Stimulated activated CD4-positive, alpha-beta T cell treated with anti-CD3 and anti-CD28 coated beads, Interleukin-2, amount 100 ng/mL, for 24 hours (primary cell): ENCODE measurements at places on chromosomes 2 and 18.

DNA sequence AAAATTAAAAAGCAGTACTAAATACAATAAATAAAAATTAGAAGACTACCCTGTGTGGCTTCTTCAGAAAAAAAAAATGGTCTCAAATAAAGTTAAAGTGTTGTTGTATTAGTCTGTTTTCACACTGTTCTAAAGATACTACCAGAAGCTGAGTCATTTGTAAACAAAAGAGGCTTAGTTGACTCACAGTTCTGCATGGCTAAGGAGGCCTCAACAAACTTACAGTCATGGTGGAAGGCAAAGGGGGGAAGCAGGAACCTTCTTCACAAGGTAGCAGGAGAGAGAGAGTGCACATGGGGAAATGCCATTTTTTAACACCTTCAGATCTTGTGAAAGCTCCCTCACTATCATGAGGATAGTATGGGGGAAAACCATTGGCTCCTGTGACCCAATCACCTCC, 612.8 kb downstream of the RNF144A start:
- DNase-seq, result no peak

GRCh38 chr2:156399224-156399949, 36.8 kb upstream of the GPD2 start:
- DNase-seq, result no peak

DNA sequence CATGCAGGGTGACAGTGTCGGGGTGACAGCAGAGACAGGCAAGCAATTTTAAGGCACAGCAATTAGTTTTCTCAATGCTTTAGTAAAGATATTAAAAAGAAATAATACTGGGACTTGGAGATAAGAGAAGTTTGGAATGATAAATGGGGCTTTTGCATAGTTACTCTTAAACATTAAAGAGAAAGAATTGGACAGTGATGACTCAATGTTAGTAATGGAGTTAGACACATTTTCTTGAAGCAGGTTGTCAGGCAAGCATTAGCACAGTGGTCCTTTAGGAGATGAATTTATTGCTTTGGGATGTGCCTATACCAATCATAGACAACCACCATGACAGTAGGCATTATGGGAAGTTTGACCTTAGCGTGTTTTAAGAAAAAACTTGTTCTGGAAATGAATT, 228.3 kb upstream of the RAB12 start:
- DNase-seq, result no peak

DNA sequence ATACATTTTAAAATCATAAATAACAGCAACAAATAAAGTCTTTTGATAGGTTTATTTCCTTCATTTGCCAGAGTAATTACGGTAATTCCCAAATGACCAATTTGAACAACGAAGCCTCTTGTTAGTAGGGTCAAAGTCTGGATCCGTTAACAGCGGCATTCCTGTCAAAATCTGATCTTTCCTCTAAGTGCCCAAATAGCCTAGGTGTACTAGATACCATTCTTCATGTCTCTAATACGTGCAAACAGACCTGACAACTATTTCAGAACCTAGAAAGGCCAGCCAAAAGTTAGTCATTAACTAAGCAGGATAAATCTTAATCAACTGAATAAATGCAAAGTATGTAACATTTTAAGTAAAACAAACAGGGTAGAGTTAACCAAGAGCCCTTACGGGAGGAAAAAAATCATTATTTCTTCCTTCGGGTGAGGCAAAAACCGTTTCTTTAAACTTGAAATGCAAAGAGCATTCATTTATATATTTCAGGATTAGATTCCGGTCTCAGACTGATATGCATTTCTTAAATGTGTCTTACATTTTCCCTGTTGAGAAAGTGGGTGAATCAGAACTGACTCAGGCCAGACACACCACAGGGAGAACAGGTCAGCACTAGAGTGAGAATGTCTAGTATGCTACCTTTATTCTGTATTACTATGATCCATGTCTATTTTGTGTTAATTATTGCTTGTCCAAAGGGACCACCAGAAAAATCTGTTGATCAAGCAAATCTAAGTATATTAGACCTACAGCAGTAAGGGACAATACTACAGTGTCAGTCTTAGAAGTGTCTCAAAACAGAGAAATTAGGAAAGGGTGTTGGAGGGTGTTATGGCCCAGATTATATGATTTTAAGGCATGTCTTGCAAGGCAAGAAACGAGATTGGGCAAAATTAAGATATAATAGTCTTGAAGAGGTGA, 141.5 kb upstream of the NDUFV2 start:
- no peak for DNase-seq

DNA sequence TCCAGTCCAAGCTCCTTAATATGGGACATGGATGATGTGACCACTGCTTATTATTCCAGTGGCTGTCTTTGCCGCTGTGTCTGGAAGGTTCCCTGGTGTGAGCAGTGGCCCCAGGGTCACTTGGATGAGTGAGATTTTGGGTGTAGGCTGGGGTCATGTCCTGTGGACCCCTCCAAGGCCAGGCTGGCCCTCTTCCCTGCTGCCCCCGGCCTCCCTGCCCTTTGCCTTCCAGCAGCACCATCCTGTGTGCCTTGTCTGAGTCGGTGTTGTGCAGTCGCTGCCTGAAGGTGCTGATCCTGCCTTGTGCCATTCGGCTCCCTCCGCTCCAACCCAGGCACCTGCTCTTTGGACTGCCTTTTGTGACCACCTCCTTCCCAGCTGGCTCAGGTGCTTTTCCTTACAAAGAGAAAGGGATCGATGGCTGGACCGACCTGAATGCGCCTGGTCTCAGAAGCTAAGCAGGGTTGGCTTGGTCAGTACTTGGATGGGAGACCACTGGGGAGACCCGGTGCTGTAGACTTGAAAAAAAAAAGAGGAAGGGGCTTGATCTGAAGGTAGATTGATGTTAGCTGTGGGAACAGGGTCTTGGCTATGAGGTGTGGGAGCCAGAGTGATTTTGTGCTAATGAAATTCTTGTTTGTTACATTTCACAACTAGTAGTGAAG, 16.7 kb upstream of the GREB1 start:
- no peak for DNase-seq

- no peak for DNase-seq
Observed at GRCh38 chr2:20322527-20323300, 27.9 kb downstream of the PUM2 start.

GRCh38 chr2:230930149-230930780, 5.2 kb upstream of the GPR55 start:
- DNase-seq, result peak; percentile 1

DNA sequence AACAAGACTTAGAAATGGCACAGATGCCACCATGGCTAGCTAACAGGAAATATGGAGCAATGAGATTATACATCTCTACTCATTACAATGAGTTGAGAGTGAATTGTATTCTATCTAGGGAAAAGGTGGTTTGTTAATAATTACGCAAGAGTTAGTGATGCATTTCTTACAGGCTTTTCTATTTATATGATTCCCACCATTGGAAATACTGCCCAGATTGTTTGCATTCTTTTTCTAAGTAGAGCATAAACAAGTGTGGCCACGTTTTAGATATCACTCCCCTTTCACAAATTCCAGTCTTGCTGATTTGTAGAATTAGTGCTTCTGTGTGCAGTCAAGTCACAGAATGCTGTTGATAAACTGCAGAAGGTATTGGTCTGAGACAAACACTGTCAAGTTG, 56.6 kb downstream of the ZNF804A start:
- no peak for DNase-seq

- DNase-seq, result no peak
Observed at GRCh38 chr2:201353116-201353515, 4.0 kb downstream of the FLACC1 start.

- no peak for DNase-seq
Observed at GRCh38 chr18:55833543-55833942, 245.6 kb upstream of the TCF4 start.

- no peak for DNase-seq
Observed at GRCh38 chr2:231467613-231468530, 3.6 kb upstream of the NCL start.

DNA sequence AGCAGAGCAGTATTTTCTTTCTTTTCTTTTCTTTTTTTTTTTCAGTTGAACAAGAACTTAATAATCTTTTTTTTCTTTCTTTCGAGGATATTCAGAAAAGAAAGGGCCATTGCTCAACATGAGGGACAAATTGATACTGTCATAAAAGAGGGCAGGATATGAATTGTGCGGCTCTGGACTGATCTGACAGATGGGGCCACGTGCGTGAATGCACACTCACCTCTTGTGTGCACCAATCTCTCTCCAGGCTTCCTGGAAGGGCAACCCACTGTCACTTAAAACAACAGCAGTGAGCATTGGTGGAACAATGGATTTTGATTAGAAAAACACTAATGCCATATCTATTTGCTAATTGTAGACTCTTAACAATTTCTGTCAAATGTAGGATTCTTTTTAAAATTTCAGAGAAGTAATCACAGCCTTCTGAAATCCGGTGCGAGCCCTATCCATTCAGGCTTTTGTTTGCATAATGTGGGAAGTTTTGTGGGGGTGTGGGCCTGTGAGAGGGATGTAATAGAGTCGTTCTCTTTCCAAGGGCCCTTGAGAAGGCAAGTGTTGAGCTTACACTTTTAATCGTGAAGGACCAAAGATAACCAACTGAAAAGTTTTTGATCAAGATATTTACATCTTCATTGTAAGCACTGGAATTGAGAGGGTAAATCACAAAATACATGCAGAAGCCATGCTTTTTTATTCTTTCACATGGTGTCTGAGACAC, 298.8 kb downstream of the SP3 start:
- DNase-seq, result no peak

GRCh38 chr2:155372969-155373368, 674.5 kb downstream of the KCNJ3 start:
- no peak for DNase-seq

DNA sequence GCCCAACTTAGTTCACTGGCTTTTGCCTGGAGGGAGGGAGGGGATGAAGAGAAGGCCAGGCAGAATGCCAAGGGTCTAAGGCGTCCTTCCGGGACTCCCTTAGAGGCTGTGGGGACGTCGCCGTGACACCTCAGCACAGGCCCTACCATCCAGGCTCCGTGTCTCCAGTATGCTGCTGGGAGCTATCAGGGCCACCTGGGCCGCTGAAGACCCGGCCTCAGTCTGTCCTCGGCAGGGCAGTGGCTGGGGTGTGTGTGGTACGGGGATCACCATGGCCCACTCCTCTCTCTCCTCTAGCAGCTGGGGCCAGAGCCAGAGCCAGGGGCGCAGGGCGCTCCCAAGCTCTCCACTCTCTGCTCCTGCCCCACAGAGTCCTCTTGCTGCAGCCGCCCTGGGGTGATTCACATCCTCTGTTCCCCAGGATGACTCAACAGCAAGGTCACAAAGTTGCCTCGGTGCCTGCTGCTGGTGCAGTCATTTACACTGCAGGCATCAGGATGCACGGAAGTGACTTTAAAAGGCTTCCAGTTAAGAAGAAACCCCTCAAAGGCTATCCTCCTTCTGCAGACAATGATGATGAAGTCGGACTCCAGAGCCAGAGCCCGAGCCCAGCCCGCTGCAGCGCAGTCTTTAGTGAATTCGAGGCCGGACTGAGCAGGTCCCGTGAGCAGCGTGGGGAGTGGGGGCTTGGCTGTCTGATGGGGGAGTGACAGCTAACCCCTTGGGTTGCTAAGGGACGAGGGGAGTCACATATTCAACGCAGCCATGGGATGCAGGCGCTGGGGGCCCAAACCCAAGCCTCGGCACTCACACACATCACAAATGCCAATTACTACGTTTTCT, 31.9 kb downstream of the SNORC start:
- DNase-seq, result peak; percentile 64

DNA sequence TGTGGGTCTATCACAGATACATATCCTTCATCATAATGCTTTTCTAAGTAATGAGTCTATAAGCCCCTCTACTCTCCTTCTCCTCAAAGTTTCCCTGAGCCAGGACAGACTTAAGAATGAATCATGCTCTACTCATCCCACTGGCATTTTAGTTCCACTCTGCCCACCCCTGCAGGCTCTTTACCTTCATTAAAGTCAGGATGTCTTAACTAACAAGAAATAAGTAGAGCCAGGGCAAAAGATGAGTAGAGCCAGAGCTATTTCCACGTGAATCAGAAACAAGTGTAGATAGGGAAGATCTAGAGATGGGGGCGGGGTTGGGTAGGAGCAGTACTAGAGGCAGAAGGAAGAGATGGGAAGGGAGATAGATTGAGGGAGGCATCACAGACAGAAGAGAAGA, 790.5 kb downstream of the RNF144A start:
- no peak for DNase-seq

DNA sequence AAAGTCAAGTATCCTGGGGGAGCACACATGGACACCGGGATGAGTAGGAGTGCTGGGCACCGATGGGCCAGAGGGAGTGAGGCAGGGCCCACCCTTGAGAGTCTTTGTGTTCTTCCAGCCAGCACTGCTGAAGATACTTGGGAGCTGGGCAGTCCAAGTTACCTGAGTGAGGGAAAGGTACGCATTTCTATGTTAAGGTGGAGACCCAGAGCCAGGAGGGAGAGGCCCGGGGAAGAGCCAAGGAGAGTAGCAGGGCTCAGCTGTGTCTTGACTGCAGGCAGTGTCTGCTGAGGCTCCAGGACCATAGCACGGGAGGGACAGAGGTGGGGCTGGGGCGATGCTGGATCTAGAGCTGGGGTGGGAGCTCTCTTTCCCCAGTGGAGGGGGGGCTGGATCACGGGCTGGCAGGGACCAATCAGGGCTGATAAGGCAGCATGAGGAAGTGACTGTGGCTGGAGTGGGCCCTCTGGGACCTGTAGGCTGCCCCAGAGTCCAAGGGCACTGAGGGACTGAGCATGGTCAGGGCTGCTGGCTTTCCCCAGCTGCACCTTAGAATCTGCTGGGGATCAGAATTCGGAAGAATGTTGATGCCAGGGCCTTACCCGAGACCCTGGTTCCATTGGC, 289.2 kb downstream of the PHLPP1 start:
- no peak for DNase-seq

DNA sequence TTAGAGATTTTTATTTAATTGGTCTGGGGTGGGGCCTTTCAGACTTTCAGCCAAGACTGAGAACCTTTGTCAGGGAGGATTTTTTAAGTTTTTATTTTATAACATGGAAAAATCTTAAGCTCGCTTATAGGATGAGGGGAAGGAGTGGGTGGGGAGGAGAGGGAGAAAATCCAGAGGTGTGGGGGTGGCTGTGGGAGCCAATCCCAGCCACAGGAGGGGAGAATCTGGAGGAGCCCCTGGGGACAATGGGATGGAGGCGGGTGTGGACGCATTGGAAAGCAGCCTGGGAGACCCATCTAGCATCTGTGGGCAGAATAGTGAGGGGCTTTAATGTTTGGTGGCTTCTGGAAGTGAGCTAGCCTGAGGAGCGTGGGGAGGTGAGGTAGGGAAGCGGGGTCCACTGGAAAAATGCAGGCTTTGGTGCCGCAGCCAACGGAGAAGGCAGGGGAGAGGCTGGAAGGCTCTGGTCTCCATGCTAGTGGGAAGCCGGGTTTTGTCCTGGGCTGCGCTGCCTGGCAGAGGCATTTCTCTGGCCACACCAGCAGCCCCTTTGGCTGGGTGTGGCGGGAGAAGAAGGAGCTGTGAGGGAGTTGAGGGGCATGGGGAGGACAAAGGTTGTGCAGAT, 11.5 kb upstream of the INPP5D start:
- DNase-seq, result no peak

GRCh38 chr18:7946734-7947377, 379.7 kb downstream of the PTPRM start:
- peak; percentile 22 for DNase-seq

- DNase-seq, result no peak
Observed at GRCh38 chr18:75216212-75216910, 5.8 kb downstream of the TSHZ1 start.

GRCh38 chr2:33223856-33224255, 252.6 kb upstream of the RASGRP3 start:
- no peak for DNase-seq
